ENCODE measurements at places on chromosomes 1 and 21.

- DNase-seq, result no peak
Observed at GRCh38 chr1:18347559-18347958, 133.2 kb upstream of the KLHDC7A start.

- DNase-seq, result no peak
Observed at GRCh38 chr1:8763888-8764287, 53.6 kb downstream of the RERE start.

DNA sequence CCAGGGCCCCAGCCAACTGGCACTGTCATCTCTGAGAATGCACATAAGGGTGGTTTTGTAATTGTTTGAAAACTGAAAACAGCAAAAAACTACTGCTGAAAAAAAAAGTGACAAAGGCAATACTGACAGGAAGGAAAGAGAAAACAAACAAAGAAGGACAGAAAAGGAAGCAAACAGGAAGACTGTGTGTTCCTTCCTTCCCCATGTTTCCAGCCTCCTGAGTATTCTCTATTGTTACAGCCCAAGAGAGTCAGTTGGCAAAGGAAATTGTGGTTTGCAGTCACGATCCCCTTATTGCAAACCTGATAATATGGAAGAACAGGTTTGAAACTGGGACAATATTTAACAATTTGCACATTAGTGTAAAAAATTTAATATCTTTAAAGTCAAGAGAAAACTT is 1177.6 kb downstream of the PLA2G4A start:
- no peak for DNase-seq

DNA sequence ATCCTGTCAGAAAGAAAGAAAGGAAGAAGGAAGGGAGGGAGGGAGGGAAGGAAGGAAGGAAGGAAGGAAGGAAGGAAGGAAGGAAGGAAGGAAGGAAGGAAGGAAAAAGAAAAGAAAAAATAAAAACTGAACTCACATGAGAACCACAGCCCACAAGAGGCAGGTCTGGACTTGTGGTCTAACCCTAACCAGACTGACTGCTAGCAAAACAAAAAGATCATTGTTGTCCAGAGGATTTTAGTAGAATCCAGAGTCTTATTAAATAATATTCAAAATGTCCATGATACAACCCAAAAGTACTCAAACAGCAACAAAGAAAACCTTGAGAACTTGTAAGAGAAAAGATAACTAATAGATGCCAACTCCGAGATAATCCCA is 4.7 kb upstream of the ITGB2 start:
- no peak for DNase-seq

GRCh38 chr1:35369922-35370671 is 101.6 kb downstream of the ZMYM4 start:
- no peak for DNase-seq

Measured in kidney tubule cell (primary cell).